COLO829 (cell line): ENCODE measurements at places on chromosomes 6 and 20.

GRCh38 chr6:72669324-72669723 lies 47.5 kb downstream of the KCNQ5 start:
- DNase-seq: no peak

DNA sequence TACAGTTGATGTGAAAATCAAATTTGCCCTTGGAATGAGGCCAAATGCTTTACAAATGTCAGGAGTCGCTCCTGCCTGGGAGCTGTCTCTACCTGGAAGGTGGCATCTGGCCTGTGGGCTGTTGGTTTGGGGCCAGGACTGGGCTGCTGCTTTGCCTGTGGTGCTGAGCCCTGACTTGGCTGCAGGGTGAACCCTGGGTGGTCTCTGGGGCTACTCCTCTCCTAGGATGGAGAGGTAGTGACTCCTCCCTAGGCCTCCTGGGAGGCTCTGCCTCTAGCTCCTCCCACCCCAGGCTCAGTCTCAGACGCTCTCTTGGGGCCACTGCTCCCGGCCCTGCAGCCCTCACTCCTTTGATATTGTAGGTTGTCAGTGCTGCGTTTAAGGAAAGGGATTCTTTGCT lies 47.5 kb downstream of the EFCAB8 start:
- no peak for DNase-seq

- no peak for DNase-seq
Observed at GRCh38 chr20:11379257-11380011, 538.3 kb upstream of the BTBD3 start.

- no peak for DNase-seq
Observed at GRCh38 chr6:48535582-48536009, 424.6 kb upstream of the PTCHD4 start.

DNA sequence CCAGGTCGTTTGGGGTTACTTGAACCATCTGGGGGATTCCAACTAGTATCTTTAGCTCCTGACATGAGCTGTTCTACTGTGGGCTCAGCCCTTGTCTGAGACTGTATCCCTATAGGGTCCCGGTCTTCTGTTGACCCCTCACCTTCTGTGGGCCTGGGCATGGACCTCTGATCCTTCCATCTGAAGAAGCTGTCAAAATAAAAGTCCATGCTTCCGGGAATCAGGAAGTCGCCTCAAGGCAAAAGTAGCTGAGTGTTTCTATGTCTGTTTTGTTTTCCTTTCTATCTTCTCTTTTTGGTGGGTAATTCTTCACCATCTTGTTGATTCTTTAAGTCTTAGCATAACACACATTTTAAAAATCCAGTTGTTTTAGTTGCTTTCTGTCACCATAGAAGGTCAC lies 30.3 kb downstream of the ITPR3 start:
- DNase-seq: no peak

DNA sequence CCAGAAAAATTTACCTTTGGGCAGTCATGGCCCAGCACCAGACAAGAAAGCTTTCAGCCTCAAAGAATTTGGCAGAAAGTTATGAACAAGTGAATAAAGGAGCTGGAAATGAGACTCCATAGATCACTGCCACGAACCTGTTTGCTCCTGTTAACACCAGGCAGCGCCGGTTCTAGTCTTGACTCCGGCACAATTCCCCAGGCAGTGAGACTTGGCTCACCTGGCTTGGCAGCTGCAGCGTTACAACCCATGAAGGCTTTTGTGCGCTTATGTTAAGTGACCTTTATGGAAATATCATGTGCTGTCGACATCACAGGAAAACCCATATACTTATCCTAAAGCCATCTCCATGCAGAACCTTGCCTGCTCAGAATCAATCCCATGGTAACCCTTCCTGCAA lies 22.2 kb upstream of the FOXC1 start:
- DNase-seq: no peak

DNA sequence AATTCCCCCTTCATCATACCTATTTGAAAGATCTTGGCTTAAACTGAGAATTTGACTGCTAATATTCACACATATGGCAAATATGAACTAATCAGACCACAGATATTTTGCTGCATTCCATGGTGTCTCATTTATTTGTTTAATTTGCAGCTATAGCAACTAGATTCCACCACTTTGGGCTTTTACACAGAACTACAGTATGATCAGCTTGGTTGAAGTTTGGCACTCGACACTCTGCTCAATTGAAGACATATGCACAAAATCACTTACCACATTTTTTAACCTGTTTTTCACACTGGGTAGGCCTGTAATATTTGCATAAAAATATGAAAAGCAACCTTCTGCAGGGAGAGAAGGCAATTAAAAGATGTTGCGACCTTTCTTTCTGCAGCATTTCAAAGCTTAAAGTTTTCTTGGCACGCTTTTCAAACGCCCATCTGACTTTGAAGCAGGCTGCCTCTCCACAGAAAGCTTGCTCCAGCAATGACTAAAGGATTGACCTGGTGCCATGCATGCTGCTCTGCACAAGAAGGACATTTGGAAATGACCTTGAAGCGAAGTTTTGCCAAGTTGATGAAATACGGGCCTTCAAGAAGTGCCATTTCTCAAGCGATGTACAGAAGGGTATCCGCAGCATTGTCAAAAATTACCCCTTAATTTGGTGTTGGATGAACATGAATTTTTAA lies 126.7 kb downstream of the AIG1 start:
- no peak for DNase-seq

GRCh38 chr6:3895312-3895653 lies 46.1 kb downstream of the FAM50B start:
- no peak for DNase-seq

- no peak for DNase-seq
Observed at GRCh38 chr6:33770833-33771145, 18.1 kb downstream of the LEMD2 start.

DNA sequence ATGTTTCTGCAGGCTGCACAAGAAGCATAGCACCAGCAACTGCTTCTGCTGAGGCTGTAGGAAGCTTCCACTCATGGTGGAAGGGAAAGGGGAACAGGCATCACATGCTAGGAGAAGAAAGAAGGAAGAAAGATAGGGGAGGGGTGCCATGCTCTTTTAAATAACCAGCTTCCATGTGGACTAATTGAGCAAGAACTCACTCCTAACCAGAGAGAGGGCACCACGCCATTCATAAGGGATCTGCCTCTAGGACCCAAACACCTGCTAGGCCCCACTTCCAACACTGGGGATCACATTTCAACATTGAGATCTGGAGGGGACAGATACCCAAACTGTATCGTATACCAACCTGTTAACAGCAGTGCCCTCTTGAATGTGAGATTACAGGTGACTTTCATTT lies 46.9 kb upstream of the ARMC2 start:
- no peak for DNase-seq

DNA sequence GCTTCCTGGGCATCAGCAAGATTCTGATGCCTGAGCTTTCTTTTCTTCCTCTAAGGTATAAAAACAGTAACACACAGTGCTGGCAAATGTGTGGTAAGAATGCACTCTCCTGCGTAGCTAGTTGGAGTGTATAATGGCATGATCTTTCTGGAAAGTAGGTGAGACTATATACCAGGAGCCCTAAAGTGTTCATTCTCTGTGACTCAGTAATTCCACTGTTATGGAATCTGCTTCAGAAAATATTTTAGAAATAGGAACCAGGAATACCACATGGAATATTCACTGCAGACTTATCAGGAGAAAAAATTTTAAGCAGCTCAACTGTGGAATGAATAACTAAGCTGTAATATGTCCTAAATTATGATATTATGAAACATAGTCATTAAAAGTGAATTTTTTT lies 16.9 kb upstream of the CSE1L start:
- DNase-seq: no peak

GRCh38 chr6:82795940-82796339 lies 269.7 kb downstream of the UBE3D start:
- DNase-seq: no peak
